ENCODE measurements at places on chromosomes 5 and 9.
A peak's percentile ranks its signal among the peaks of the same experiment; 100 is the strongest.

DNA sequence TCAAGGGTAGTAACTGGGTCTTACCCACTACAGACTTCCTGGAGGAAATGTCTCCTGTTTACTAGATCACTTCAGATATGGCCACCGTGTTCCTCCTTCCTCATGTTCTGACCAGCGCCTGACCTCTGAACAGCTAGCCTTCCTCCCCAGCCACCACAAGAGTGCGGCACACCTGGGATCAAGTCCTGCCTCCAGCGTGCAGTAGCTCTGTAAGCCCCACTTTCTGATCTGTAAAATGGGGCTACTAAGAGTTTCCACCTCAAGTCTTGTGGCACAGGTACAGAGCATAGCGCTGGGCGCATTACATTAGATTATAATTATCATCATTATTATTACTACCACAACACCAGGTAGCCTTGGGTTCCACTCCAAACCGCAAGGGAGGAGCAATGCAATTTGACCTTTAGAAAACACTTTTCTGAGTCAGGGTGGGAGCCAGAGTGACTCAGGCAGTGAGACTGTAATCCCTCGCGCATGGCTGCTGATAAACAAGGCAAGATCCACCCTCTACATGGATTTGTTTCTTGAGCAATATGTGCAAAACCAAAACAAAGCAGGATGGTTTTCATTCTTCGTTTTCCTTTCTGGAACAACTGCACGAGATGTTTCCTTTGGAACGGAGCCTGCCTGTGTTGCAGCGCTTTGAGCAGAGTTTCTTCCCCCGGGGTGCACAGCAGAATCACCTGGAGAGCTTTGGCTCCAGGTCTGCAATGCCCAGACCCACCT is 65.0 kb upstream of the ANGPTL2 start:
- DNase-seq, result peak; percentile 98

DNA sequence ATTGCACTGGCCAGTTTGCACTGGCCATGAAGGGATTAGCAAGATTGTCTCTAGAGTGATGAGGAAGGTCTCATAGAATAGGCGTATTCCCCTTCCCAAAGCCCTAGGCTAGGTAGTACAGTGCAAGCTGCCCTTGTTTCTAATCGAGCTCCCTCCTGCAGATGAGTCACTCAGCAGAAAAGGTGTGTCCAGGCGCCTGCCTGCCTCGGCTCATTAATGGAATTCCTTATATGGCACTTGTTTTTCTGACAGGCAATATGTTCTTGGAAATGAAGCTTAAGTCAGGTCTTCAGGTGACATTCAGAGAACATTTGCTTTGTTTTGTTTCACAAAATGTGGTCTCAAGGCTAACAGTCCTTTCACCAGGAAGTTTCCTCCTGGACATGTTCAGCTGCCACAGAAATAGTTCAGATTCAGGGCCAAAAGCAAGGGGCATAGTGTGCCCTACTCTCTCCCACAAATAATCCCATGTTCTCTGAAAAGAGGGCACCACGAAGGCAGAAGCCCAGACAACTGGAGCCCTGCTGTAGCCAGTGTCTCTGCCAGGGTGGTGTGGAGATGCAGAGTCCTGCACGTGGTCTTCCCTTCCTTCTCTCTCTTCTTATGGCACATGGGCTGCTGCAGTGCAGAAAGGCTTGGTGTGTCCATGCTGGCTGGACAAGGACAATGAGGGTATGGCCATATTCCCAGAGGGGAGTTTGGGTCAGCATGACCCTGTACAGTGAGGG is 281.1 kb upstream of the MAP3K1 start:
- no peak for DNase-seq

DNA sequence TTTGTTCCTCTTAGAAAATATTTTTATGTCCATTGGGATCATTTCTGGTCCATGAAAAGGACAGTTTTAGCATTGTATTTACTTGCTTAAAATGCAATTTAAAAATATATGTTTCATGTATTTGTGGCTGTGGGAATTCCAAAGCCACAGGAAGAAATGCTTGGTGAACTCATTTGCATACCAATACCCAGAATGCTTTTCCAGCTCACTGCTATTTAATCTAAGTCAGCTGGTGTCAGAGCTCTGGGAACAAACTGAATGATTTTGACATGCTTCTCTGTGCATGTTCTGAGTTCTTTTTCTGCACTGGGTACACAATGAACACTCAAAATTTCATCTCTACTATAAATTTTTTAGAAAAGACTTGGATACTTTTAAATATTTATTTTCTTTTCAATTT is 482.8 kb upstream of the ARRDC3 start:
- DNase-seq, result no peak

DNA sequence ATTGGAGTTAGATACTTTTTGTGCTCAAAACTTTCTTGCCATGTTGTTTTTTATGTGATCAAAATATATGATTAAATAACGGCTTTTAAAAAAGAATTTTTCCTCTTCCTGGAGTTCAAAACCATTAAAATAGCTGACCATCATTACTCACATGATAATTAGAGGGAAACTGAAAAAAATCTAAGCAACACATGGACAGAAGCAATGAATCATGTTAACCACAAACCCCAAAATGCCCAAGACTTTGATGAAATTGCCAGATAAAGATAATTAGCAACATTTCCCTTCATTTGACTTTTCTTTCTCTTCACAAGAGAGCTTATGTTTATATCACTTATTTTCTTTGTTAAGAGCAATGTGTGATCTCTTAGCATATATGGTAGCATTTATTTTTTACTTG is 1294.2 kb downstream of the EFNA5 start:
- no peak for DNase-seq

GRCh38 chr9:92206488-92206887 is 87.0 kb downstream of the IARS1 start:
- DNase-seq, result no peak

- DNase-seq, result no peak
Measured at GRCh38 chr5:50352382-50352781, 88.7 kb downstream of the EMB start.

GRCh38 chr9:112348257-112349007 is 15.0 kb upstream of the PTBP3 start:
- DNase-seq, result peak; percentile 60

DNA sequence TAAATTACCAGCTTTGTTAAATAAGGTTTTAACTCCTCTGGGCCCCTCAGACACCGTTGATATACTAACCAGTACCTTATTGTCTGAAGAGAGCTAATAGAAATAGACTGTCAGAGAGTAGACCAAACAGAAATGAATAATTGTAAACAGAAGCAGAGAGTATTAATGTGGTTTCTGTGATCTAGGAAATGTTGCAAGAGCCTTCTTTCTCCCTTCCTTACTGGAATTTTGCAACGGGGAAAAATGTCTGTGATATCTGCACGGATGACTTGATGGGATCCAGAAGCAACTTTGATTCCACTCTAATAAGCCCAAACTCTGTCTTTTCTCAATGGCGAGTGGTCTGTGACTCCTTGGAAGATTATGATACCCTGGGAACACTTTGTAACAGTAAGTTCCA is 5.1 kb downstream of the TYRP1 start:
- peak; percentile 63 for DNase-seq

DNA sequence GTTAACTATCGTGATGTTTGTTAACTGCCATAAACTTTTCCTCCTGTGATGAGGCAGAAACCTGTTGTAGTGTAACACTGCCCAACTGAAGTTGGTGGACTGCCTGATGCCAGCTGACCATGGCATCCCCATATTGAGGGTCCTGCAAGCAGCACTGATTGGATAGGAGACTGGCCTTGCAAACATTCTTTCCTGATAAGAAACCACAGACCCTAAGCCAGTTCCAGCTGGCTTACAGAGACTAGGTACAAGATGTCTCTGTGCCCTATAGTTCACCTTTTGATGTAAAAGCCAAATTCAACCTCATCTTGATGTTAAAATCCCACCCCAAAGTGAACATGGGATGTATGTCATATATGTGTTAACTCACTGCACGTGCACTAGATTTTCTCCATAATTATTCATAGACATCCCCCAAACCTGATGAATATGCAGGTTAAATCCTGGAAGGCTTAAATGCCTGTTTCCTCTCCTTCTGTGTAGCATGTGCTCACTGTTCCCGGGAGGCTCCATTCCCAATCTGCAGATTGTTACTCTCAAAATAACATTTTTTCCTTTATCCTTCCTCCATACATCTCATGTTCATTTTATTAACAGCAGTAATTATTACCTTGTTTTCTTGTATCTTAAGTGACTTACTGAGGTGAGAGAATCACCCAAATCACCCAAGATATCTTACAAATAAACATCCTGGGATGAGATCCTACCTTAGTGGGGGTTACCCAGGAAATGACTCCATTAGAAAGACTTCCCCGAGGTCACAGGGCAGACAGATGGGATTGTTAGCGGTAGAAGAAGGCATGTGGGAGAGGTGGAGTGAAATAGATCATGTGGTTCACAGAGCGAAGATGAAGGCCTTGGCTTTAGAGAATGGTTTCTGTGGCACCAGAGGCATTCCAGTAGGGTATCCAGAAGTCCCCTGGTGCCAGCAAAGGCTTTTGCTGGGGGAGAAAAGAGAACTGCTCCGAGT is 566.7 kb downstream of the CCDC171 start:
- DNase-seq, result no peak

GRCh38 chr5:179439181-179439985 is 94.1 kb upstream of the ADAMTS2 start:
- no peak for DNase-seq

DNA sequence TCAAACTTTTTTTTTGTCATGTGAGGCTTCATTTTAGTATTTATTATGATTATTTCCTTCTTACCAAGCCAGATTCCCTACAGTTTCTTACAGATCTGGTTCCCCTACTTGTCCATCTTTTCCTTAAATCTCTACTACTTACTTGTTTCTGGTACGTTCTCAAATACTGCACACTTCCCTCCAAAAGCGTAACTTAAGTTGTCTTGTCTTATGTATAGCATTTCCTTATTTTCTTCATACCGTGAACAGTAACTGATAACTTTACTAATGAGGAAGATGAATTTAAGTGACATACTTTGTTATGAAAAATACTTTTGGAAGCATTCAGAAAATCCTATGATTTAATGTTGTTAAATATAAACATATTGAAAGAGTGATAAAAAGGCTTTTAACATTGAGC is 67.3 kb downstream of the PARP8 start:
- DNase-seq, result no peak

GRCh38 chr9:95666096-95666784 is 149.5 kb upstream of the PTCH1 start:
- DNase-seq, result no peak

DNA sequence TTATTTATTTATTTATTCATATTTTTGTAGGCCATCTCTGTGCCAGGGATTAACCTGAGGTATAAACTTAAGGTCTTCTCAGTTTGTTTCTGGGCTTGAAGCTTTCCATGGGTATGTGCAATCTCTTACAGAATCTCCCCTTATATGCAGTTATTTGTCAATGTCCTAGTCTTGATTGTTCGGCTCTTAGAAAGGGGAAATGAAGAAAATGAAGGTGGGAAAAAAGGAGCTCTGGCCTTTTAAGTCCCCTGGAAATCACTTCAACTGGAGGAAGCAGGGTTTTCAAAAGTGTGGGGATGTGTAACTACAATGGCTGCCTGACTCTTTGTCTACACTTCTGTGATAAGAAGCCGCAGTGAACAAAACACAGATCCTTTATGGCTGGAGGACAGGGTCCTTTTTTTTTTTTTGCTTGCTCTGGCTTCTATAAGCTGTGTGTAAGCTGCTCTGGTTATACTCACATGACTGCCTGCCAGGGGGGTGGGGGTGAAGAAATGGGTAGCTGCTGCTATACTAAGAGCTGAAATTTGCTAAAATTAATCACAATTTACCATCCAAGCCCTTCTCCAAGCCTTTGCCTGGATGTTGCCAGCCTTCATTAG is 33.7 kb downstream of the CENPP start:
- no peak for DNase-seq

GRCh38 chr5:164007064-164007463 is 501.6 kb downstream of the MAT2B start:
- DNase-seq, result no peak

DNA sequence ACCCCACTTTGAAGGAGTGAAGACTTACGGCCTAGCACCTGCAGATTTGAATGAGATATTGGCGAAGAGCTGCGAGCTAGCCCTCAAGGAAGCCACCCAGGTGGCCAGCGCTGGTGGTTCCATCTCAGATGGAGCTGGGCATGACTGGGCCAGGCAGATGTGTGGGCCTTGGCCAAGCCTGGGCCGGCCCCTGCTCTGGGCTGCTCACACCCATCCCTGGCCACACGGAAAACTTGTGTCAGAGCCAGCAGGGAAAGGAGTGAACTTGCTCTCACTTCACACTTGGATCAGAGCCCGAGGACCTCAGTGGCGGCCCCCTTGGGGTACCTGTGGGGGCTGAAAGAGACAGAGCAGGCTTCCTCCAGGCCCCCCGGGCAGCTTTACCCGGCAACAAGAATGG is 44.2 kb downstream of the ROPN1L start:
- no peak for DNase-seq

GRCh38 chr9:117777823-117778222 is 73.6 kb downstream of the TLR4 start:
- DNase-seq, result no peak

DNA sequence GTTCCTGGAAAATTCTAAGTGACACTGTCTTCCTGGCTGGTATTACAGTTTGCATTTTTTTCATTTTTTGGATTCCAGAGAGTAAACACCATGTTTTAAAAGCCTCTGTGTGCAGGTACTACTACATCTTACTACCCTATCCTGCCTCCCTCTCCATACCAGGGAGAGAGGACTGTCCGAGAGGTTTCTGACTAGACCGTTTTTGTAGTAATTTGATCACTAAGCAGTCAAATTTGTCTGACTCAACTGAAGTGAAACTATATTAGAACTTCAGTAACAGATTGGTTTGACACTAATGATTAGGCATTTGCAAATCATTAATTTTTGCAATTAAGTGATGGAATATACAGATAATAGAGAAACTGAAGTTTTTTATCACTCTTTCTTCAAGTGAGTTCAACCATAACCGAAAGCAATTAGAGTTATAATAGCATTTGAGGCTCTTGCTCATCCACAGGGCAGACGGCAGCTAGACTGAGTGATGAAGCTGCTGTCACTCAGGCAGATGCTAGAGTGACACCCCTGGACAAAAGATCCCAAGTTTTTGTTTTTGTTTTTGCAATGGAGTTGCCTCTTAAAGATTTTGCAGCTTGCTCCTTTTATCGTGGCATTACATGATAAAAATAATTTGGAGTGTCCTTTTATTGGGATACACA is 44.3 kb downstream of the SMARCA2 start:
- no peak for DNase-seq

DNA sequence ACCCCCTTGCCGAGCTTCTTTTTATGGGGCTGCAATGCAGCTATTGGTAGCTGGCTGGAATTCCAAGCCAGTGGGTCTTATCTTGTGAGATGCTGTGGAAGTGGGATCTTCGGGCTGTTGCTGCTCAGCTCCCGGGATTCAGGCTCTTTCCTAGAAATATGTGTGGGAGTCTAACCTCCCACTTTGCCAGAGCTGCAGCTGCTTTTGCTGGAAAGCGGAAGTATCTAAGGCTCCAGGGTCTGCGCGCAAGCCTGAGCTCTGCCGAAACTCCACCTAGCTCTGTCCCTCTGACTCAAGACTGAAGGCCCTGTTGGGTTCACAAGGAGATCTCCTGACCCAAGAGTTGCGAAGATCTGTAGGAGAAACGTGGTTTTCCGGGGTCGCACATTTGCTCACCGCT is 151.1 kb upstream of the ANKRD55 start:
- DNase-seq, result no peak

All from fibroblast of gingiva (primary cell).